ENCODE measurements at places on chromosomes 5 and 9. TPM values are rescaled to one million over a fixed set of nuclear protein-coding genes. Genes with fewer than 3 reads are reported as not detected.

Gene SNX18
- total RNA-seq: 16.0 TPM

DNA sequence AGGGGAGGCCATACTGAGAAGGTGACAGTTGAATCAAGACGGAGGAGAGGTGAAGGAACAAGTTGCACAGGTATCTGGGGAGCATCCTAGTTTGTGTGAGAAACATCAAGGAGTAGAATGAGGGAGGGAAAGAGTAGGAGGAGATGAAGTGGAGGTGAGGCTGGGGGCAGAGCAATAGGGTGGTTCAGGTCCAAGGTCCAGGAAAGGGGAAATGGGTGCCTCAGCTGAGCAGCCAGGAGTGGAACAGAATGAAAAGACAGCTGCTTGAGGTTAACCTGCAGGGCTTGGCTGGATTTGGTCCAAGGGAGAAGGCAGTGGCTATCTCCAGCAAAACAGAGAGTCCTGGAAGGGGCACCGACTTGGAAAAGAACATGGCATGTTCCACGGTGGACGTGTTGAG, 5.3 kb downstream of the SLC1A1 start:
- no peaks in the 10 kb centered on the region for H3K4me1 ChIP-seq
- no peaks in the 10 kb centered on the region for H3K36me3 ChIP-seq
- no peak for DNase-seq

DNA sequence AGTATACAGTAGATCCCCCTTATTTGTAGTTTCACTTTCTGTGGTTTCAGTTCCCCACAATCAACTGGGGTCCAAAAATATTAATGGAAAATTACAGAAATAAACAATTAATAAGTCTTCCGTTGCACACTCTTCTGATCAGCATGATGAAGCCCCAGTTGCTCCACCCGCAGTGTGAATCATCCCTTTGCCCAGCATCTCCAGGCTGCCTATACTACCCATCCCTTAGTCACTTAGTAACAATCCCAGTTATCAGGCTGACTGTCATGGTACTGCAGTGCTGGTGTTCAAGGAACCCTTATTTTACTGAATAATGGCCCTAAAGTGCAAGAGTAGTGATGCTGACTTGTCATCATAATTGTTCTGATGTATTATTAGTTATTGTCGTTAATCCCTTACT, 28.9 kb downstream of the SHC3 start:
- no peak overlapping the region for H3K4me3 ChIP-seq
- no peaks in the 10 kb centered on the region for H3K27me3 ChIP-seq
- no peaks in the 10 kb centered on the region for H3K4me1 ChIP-seq
- no peak overlapping the region for H3K27ac ChIP-seq
- no peak for DNase-seq

- no peak for DNase-seq
- H3K4me3 ChIP-seq: no peak overlapping the region
- no peaks in the 10 kb centered on the region for H3K27me3 ChIP-seq
- H3K27ac ChIP-seq: no peak overlapping the region
Measured at GRCh38 chr9:130372057-130372456, 72.7 kb upstream of the ASS1 start.

Data from right lobe of liver (tissue), 6 donors.